ENCODE measurements at places on chromosomes 2 and 18.

DNA sequence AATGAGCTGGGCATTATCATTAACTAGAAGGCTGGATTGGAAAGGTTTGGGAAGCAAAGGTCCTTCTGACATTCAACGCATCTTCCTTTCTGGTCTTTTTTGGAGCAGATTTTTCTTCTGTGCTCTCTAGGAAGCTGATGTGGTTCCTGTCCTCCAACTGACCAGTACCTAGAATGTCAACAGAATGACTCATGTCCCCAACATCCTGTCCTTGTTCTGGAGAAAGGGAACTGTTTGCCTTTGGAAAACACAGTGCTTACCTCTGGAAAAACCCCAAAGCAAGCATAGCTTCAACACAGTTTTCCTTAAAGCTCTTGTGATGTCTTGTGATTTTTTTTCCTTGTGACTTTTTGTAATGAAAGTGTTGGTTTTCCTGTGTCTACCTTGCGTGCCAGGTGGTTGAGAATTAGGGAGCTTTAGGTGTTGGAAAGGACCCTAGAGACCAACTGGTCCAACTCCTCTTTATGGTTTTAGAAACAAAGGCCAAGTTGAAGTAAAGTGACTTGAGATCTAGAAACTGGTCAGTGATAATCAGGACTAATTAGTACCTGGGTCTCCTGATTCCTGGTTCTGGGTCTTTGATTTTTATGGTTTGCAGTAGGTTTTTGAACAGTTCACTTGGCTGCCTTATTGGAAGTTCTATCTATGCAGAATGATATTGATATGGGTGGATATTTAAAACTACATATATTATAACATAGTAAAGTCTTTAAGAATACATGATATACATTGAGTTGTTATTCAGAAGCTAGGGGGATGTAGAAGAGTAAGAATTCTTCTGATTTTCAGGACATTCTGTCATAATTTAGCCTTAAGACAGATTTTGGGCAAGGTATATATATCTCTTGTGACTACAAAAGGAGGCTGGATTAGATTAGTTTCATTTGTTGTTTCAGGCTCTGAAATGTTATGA lies 70.5 kb downstream of the FMNL2 start:
- no peak for DNase-seq

- no peak for DNase-seq
Observed at GRCh38 chr18:55473058-55473457, 114.9 kb downstream of the TCF4 start.

GRCh38 chr2:24076849-24077534 lies 866 bp upstream of the SF3B6 start:
- DNase-seq = no peak

GRCh38 chr18:10015288-10015701 lies 101.5 kb downstream of the VAPA start:
- no peak for DNase-seq

GRCh38 chr2:241030883-241031282 lies 32.5 kb downstream of the SNED1 start:
- DNase-seq = no peak

DNA sequence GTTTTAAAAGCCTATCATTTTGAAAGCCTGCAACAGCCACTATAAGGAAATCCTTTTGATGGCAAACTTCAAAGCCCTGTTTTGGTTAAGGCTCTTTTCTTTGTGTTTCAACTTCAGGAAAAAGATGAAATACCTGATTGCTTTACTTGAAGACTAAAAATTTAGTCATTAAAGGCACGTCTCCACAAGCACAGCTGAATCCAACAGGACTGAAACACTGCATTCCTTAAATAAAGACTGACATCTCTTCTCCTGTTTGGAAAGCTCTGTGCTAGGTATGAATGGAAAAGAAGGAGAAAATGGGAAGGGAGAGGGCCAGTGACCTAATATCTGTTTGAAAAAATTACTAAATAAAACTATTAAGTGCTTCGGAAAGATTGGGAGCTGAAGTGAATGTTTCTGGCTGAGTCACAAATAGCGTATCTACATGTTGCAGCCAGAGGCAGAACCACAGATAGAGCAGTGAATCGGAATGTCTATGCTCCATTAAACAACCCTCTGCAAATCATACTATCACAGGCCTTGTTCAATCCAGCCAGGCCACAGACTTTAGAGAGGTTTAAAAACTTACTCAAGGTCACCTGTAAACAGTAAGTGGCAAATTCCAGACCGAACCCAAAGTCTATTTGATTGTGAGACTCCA lies 21.1 kb upstream of the RALBP1 start:
- DNase-seq = no peak

GRCh38 chr18:13279181-13280069 lies 60.9 kb downstream of the LDLRAD4 start:
- DNase-seq = peak; percentile 34

GRCh38 chr2:160220545-160221009 lies 20.5 kb upstream of the ITGB6 start:
- no peak for DNase-seq

DNA sequence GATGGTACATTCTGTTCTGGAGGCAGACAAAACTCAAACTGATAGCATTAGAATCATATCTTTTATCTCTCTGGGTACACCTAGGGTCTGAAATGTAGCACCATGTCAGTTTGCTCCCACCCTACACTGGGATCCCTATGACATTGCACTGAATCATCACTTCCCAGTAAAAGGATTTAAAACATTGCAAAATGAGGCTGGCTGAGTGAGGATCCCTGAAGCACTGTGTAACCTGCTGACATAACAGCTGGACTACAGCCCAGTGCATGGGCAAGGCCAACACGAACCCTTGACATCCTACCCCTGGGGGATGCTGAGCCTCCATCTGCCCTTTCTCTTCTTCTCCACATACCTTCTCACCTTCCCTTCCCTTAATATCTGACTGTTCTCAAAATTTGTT lies 253.2 kb downstream of the TTC32 start:
- no peak for DNase-seq

- DNase-seq = no peak
Observed at GRCh38 chr2:158966312-158966711, 2.1 kb upstream of the TANC1 start.

DNA sequence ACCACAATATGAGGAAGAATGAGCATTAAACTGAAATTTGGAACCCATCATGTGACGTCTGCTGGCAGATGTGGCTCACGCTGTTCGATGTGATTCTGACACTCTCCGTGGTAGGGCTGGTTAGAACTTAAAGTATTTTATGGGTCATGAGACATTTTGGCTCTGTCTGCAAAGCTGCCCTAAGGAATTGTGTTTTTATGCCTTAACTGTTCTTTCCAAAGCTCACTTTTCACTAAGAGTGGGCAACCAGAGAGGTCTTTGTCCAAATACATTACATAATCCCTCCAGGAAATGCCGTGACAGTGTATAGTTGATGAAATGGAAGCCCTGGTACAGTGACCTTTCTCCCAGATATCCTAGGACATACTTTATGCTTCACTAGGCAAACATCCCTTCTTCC lies 119.1 kb downstream of the AQP4 start:
- DNase-seq = no peak

GRCh38 chr2:66445076-66445924 lies 10.4 kb downstream of the MEIS1 start:
- no peak for DNase-seq

DNA sequence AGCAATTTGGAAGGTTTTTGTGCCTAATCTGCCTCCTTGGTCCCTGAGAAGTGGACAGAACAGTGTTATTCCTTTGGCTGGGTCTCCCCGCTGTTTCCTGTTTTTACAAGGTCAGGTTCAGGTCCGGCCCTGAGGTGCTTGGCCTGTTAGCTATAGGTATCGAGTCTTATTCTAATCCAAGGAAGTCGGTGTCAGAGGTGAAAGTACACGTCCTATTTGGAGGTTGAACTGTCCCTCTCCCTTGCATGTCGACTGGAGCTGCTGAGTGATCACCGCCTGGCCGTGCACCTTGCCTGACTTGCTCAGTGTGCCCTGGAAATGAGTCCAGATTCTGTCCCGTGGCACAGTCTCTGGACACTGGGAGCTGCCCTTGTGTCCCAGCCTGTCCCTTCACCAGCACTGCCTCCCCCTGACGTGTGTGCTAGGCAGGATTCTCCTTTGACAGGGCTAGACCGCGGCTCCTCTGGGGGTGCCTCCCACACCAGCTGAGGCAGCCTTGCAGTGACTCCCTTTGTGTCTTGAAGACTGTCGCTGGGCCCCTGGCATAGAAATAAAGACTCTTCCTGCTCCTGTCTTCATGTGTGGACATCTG lies 65.7 kb upstream of the RBM44 start:
- DNase-seq = no peak

- DNase-seq = no peak
Observed at GRCh38 chr2:28263690-28264089, 129.0 kb upstream of the FOSL2 start.

DNA sequence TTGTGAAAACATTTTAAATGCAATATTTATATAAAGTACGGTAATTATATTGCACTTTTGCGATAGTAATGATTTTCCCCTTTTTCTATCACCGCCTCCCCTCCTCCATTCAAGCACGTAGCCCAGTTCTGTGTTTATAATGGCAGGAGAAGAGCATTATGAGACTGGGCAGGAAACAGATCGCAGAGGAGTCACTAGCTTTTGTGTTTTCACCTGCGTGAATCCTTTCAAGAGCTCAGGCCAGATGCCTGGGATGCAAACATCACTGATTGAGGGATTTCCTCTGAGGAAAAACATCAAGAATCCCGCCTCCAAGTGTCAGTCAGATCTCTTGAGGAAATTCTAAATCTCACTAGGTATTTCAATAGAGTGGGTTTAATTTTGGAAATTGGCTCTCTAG lies 178.4 kb upstream of the FN1 start:
- DNase-seq = no peak

DNA sequence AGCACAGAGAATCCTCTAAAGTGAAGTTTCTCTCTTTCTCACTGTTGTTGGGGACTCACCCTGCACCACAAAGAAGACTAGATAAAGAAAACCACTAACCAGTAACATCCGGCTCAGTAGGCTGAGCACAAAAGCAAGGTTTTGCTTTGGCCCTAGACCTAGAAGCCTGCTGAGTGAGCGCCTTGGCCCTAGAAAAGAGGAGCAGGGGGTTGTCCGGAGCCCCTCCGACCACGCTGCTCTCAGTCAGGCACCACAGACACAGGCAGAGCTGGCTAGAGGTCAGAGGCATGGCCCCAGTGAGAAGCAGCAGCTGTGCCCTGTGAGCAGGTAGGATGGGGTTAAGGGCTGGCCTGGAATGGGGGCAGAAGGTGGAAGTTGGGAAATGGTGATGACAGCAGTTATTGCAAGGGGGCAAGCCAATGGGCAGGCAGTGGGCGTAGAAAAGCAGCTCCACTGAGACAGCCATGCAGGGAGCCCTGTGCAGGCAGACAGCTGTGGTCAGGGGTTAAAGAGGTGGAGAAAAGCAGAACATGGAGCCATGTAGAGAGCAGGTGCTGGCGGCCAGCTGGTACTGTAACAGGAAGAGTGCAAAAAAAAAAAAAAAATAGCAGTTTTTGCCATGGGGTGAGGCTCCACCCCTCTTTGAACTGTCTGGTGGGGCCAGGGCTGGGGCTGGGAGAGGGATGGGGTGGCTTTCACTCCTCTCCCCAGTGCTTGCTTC lies 36.9 kb upstream of the SLC14A1 start:
- peak; percentile 32 for DNase-seq

DNA sequence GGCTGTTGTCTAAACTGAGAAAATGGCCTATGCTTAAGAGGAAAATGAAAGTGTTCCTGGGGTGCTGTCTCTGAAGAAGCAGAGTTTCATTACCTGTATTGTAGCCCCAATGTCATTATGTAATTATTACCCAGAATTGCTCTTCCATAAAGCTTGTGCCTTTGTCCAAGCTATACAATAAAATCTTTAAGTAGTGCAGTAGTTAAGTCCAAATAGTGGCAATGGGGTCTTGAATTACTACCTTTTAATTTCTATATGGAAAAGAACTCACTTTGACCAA lies 13.8 kb upstream of the ALLC start:
- no peak for DNase-seq

DNA sequence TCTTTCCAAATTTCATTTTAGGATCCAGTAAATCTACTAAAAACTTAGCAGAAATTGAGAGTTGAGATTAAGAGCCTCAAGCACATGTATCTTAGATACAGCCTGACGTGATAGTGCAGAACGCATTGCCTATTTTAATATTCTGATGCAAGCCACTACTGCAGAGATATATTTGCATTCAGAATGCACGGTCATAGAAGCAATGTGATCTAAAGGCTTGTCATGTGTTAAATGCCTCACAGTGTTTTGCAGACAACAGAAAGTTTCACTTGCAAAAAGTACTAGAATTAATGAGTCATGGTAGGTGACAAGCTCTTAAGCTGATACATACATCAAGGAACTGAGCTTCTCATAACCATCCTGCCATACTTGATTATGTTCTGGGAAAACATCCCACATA lies 886.7 kb upstream of the CHAC2 start:
- DNase-seq = no peak

DNA sequence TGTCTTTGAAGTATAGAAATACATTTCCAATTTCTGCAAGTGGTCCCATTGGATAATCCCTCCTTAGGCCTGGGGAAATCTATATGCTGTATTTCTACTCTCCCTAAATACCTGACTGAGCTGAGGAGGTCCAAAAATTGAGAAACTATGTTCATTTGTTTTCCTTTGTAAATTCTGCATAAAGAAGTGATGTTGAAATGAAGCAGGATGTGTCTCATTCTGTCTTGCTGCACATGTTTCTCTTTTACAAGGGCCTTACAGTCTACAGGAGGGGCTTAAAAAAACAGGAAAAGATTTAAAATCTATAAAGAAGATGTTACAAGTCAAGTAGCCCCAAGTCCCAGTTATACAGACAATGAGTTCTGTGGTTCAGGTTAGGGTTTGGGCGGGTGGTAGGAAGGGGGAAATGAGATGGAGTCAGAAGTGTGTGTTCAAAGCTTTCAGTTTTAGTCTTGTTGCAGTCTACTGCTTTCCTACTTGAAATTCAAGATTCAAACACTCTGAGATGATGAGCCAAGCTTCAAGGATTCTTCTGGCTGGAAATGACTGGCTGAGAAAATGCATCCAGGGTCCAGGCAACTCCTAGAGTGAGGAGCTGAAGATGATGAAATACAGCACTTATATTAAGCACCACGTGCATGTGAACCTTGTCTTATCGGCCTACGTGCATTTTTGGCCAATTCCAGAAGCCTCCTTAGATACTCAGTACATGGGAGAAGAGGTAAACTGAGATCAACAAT lies 146.3 kb upstream of the CELF4 start:
- DNase-seq = no peak

DNA sequence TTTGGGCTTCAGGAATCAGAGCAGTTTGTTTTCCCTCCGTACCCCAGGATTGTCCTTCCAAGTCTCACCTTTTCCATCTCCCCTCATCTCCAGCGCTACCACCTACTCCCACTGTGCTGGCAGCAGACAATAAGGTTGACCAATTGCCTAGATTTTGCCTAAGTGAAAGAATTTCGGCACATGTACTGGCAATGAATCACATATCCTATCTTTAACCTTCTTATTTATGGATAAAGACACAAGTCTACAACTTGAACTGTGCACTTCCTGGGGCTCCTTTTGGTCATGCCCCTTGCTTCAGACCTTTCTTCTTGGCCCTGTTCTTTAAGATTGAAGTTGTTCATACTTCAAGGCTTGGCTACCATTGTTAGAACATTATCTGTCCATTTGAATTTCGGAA lies 71.4 kb downstream of the KCMF1 start:
- no peak for DNase-seq

DNA sequence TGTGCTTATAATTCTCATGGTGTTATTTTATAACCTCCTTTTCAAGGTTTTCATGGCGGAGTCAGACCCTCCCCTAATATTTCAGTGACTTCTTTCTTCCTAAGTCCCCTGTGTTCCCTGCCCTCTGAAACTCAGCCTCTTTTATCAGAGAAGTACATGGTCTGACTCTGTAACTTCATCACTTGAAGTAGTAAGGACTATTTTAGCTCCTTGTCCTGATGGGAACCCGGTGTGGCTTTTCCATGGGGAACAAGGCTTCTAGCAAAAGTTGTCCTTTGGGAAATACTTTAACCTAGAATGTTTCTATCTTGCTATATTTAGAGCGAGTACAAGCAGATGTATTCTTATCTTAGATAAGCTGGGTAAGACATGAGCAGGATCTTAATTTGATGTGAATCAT lies 117.5 kb downstream of the TRIB2 start:
- no peak for DNase-seq
